Calu3 (cell line): ENCODE measurements at places on chromosomes 2 and 18. TPM values are rescaled to one million over a fixed set of nuclear protein-coding genes. Genes with fewer than 3 reads are reported as not detected.

DNA sequence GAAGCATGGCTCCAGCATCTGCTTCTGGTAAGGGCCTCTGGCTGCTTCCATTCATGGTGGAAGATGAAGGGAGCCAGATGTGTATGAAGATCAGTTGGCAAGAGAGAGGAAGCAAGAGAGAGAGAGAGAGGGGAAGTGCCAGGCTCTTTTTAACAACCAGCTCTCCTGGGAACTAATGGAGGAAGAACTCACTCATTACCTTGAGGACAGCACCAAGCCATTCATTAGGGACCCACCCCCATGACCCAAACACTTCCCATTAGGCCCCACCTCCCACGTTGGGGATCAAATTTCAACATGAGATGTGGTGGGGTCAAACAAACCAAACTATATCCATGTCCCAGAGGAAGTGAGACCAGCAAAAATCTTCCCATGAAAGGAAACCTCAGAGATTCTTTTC lies 124.8 kb upstream of the SIX2 start:
- H3K27ac ChIP-seq, result no peak overlapping the region
- no peak for DNase-seq
- H3K27me3 ChIP-seq, result no peaks in the 10 kb centered on the region

- H3K4me1 ChIP-seq, result no peaks in the 10 kb centered on the region
- H3K4me3 ChIP-seq, result no peak overlapping the region
- no peak for DNase-seq
- no peaks in the 10 kb centered on the region for H3K36me3 ChIP-seq
- H3K27ac ChIP-seq, result no peak overlapping the region
Observed at GRCh38 chr18:24500217-24500616, 39.8 kb downstream of the HRH4 start.

The KCNF1 gene
- total RNA-seq, result not detected in 2 replicates

GRCh38 chr18:48663931-48664847 lies 125.4 kb downstream of the CTIF start:
- H3K4me1 ChIP-seq, result peaks cover 45% of the 10 kb centered on the region
- H3K27ac ChIP-seq, result no peak overlapping the region
- peak; percentile 87 for DNase-seq
- H3K27me3 ChIP-seq, result no peaks in the 10 kb centered on the region
- no peak overlapping the region for H3K4me3 ChIP-seq
- peaks cover 6% of the 10 kb centered on the region for H3K36me3 ChIP-seq

The DLGAP1 gene
- 3.2 and 9.0 TPM in 2 replicates for total RNA-seq

The SCYGR4 gene
- 0.22 TPM in 1 of 2 replicates, not detected in the other for total RNA-seq

DNA sequence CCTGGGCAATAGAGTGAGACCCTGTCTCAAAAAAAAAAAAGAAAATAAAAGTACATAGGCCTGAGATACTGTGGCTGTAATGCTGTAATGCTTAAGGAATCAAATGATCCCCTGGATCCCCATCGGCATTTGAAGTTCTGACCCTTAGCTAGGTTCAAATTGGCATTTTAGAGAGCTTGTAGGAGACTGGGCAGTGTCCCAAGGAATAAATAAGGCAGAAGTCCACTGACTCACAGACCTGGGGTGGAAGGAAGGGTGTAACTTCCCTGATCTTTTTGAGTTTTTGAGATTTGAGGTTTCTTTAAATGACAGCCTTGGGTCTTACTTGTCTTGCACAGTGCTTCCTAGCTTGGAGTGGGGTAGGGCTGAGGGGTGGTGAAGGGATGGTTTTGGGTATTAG lies 553.7 kb downstream of the SLC4A3 start:
- H3K27me3 ChIP-seq, result no peaks in the 10 kb centered on the region
- peaks cover 14% of the 10 kb centered on the region for H3K4me1 ChIP-seq
- no peak overlapping the region for H3K27ac ChIP-seq

GRCh38 chr2:25669520-25669919 lies 3.9 kb downstream of the DTNB start:
- DNase-seq, result no peak
- H3K27me3 ChIP-seq, result no peaks in the 10 kb centered on the region
- peaks cover 29% of the 10 kb centered on the region for H3K4me1 ChIP-seq
- H3K27ac ChIP-seq, result no peak overlapping the region
- peaks cover 29% of the 10 kb centered on the region for H3K36me3 ChIP-seq

- H3K27ac ChIP-seq, result peak overlapping the region; percentile 75
- peaks cover 21% of the 10 kb centered on the region for H3K4me1 ChIP-seq
- peaks cover 38% of the 10 kb centered on the region for H3K36me3 ChIP-seq
Observed at GRCh38 chr2:38603402-38604290, 918 bp upstream of the HNRNPLL start.

The FOXD4L1 gene
- 0.92 and 1.0 TPM in 2 replicates for total RNA-seq

DNA sequence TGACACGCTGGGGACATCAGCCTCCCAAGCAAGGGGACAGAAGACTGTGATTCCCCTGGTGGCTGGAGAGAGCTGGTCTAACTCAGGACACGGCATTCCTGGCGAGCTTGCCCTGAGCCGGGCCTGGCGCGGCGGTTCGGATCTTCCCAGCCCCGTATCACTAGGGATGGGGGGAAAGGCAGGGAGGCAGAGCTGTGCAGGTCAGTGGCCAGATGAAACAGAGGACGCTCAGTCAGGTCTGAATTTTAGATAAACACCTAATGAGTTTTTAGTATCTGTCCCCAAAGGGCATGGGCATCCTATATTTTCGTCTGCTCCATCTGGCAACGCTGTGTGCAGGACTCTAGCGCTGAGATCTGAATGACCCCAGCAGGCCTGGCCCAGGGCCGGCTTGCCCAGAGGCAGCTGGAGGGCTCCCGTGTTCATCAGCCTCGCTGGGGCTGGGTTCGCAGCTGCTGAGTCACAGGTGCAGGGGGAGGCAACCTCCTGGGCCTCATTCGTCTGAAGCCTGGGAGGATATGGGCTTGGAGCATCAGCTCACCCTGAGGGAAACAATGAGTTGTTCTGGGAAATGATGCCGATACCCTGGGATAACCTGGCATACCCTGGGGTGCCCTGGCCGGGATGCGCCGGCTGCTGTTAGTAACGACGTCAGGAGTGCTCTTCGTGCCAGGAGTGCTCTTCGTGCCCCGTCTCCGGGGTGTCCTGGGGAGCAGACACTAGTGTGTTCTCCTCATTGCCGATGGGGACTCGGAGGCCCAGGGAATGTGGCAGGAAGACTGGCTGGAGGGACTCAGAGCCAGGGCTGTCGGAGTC lies 48.1 kb upstream of the HPCAL1 start:
- H3K4me3 ChIP-seq, result no peak overlapping the region
- DNase-seq, result no peak
- H3K4me1 ChIP-seq, result no peaks in the 10 kb centered on the region

GRCh38 chr2:174675615-174676014 lies 78.0 kb upstream of the WIPF1 start:
- H3K36me3 ChIP-seq, result no peaks in the 10 kb centered on the region
- H3K27ac ChIP-seq, result no peak overlapping the region
- H3K4me1 ChIP-seq, result no peaks in the 10 kb centered on the region
- no peak overlapping the region for H3K4me3 ChIP-seq

The MEP1B gene
- not detected in 2 replicates for total RNA-seq

The RGPD8 gene
- total RNA-seq, result 2.3 and 2.4 TPM in 2 replicates

- peaks cover under 1% of the 10 kb centered on the region for H3K4me1 ChIP-seq
- no peak for DNase-seq
- no peaks in the 10 kb centered on the region for H3K36me3 ChIP-seq
- H3K4me3 ChIP-seq, result no peak overlapping the region
- H3K27ac ChIP-seq, result no peak overlapping the region
Observed at GRCh38 chr2:229416116-229416694, 145.1 kb upstream of the PID1 start.

DNA sequence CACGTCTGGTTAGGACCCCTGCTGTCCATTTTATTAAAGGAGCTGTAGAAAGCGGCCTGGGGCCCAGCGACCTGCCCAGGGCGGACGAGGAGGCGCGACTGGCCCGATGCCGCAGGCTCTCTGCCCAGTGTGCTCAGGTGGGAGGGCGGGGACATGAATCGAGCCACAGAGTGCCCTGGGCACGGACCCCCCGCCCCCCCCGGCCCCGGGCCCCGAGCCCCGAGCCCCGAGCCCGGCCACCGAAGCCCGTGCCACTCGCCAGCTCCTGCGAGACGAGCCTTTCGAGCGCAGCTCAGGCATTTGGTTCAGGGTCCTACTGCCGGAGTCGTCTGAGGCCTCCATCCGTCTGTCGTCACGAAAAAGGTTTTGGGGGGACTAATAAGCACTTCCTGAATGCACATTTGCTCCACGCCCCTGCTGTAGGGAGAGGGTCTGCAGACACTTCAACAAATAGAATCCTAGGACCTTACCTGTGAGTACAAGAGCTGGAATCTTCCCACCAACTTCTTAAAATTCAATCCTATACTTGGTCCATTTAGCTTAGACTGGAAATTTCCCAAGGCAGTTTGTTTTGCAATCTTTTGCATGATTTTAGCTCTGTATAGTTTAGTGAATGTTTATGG lies 602 bp upstream of the ADAM17 start:
- H3K4me3 ChIP-seq, result peak overlapping the region; percentile 98
- H3K27ac ChIP-seq, result peak overlapping the region; percentile 95
- peaks cover 50% of the 10 kb centered on the region for H3K36me3 ChIP-seq
- no peaks in the 10 kb centered on the region for H3K27me3 ChIP-seq
- no peak for DNase-seq

GRCh38 chr18:79770826-79771225 lies 26.9 kb upstream of the KCNG2 start:
- no peak overlapping the region for H3K4me3 ChIP-seq
- H3K27me3 ChIP-seq, result no peaks in the 10 kb centered on the region
- no peak for DNase-seq
- no peak overlapping the region for H3K27ac ChIP-seq

The LRATD1 gene
- total RNA-seq, result 14.2 and 15.4 TPM in 2 replicates

DNA sequence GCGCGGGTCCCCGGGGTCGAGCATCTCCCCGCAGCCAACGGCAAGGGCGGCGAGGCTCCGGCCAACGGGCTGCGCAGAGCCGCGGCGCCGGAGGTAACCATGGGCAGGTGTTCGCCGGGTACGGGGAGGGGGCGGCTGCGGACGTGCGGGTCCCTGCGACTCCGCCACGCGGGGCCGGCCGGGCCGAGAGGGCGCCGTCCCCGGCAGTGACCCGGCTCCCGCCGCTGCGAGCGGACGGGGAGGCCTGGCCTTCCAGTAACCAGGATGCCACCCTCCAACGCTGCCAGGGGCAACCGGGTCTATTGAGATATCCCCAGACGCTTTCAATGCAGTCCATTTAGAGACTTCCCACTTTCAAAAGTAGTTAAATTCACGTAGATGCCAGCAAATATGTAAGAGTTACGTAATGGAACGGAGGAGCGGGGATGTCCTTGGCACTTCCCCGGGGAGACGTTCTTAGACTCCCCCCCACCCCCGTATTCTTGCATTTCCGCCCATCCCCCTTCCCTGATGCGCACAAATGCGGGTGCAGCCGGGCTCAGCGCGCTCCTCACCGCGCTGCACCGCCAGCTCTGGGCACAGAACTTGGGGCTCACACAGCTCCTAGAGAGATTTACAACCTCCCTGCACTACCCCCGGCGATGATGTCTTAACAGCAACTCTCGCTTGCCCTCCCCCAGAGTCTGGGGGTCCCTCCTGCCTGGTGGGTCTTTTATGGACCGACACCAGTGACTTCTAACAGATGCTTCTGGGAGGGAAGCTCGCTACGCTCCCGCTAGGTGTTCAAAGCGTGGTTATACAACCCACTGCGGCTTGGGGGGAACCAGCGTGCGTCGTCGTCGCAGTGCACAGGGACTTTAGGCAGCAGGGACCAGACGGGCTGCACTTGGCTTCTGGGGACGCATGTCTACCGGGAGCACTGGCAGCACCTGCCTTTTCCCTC lies 657 bp downstream of the SGPP2 start:
- peak overlapping the region; percentile 99 for H3K27ac ChIP-seq
- H3K36me3 ChIP-seq, result peaks cover 60% of the 10 kb centered on the region
- H3K4me3 ChIP-seq, result peak overlapping the region; percentile 93
- no peaks in the 10 kb centered on the region for H3K27me3 ChIP-seq
- peak; percentile 46 for DNase-seq
